ENCODE measurements at places on chromosomes 12 and 14. TPM values are rescaled to one million over a fixed set of nuclear protein-coding genes. Genes with fewer than 3 reads are reported as not detected.

DNA sequence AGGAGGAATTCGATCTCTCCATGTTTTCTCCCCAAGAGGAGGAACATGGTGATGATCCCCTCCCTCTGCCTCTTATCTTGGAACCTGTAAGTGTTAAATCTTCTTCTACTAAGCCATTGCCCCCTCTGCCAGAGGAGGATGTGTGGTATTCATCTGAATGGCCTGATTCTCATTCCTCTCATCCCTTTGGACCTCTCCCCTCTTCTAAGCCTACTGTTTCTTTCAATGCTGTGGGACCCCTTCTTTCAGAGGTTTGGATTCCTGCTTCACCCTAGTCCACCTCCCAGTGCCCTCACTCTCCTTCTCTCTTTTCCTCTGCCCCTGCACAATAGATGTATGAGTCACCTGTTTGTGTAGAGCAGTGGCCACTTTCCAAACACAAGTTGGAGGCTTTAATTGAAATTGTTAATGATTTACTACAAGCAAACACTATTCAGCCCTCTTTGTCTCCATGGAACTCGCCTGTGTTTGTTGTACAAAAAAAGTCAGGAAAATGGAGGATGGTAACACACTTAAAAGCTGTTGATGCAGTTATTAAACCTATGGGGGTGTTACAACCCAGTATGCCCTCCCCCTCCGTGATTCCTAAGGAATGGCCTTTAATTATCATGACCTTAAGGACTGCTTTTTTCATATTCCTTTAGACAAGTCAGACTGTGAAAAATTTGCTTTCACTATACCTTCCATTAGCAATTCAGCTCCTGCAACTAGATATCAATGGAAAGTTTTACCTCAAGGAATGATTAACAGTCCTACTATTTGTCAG, 192.1 kb upstream of the ALG10B start:
- H3K4me3 ChIP-seq, result no peak overlapping the region
- no peak for DNase-seq
- H3K36me3 ChIP-seq, result no peaks in the 10 kb centered on the region
- no peaks in the 10 kb centered on the region for H3K4me1 ChIP-seq

DNA sequence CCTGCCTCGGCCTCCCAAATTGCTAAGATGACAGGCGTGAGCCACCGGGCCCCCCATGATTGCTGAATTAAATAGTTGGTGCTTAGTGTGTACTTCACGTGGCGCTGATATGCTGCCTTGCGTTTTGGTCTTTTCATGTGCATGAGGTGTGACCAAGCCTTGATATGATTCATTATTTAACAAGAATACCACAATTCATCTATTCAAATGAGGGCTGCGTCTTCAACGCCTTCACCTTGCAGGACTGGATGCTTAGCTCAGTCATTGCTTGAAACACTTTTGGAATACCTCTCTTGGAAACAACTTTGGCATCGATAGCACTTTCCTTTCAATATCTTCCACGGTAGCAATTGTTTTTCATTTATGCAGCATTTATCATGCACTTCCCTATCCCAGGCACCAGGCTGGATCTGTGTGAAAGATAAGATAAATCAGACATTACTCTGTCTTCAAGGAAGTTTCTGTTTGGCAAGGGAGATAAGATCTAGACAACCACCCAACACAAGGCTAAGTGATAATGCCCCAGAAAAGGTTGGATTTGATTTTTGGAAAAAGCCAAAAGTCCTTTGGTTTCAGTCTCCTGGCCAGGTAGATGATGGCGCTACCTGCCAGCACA, 1.3 kb upstream of the TEAD4 start:
- H3K27ac ChIP-seq, result peak overlapping the region; percentile 91

- no peaks in the 10 kb centered on the region for H3K27me3 ChIP-seq
- H3K27ac ChIP-seq, result peak overlapping the region; percentile 5
- H3K4me3 ChIP-seq, result no peak overlapping the region
- no peaks in the 10 kb centered on the region for H3K4me1 ChIP-seq
- DNase-seq, result no peak
Measured at GRCh38 chr12:106840243-106840642, 65.8 kb downstream of the RIC8B start.

DNA sequence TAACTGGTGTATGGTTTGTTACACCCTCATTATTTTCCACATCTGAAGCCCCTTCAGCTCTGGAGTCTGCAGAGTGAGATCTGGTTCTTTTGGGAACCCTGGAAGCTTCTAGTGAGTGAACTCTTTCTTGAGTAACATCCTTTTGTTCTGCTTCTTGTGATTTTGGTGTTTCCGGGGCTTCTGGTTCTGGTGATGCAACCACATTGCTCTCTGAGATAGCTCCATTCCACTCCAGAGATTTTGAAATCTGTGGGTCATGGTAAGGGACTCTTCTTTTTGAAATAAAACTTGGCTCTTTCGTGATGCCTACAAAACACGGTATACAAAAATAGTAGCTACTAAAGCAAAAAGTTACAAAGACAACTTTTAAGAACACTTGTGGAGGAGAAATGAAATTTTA, 5.4 kb downstream of the MDM1 start:
- no peaks in the 10 kb centered on the region for H3K4me1 ChIP-seq
- H3K36me3 ChIP-seq, result peaks cover 4% of the 10 kb centered on the region
- no peak overlapping the region for H3K4me3 ChIP-seq

DNA sequence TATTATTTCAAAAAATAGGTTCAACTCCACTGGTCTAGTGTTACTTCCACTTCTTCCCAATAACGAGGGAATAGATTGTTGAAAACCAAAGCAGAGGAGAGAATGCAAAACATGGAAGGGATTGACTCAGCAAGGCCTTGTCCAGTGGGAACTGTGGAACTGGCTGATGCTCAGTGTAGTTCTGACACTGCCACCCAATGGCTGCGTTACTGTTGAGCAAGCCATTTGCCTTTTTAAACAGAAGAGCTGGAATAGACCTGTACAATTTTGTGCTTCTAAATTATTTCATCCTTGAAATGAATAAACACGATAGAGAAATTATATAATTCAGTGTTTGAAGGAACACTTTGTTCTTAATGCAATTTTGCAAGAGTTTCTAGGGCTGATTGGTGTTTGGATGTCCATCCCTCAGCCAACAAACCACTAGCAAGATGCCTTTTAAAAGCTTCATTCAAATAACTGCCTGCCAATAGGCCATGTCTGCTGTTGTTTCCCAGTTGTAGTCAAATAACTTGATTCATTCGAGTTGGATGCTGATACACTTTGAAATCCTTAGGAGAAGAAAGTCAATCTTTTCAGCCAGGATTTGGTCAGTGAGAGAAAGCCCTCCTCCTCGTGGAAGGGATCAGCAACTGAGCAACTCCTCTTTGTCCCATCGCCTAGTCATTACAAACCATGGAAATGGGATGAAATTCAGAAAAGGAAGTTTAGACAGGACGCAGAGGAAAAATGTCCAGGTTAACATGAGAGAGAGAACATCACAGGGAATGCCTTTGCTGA, 7.3 kb upstream of the MGP start:
- H3K4me1 ChIP-seq, result peaks cover 10% of the 10 kb centered on the region
- peak overlapping the region; percentile 73 for H3K27ac ChIP-seq
- H3K36me3 ChIP-seq, result no peaks in the 10 kb centered on the region
- peak; percentile 92 for DNase-seq

- H3K36me3 ChIP-seq, result no peaks in the 10 kb centered on the region
- no peaks in the 10 kb centered on the region for H3K4me1 ChIP-seq
- H3K27ac ChIP-seq, result no peak overlapping the region
- H3K4me3 ChIP-seq, result no peak overlapping the region
- DNase-seq, result no peak
- H3K27me3 ChIP-seq, result no peaks in the 10 kb centered on the region
Measured at GRCh38 chr12:97912943-97913342, 450.3 kb downstream of the RMST start.

Gene SLC39A2
- not detected for total RNA-seq

Gene PIWIL1
- not detected for total RNA-seq

Measured in sigmoid colon (tissue), 7 donors.